CD4-positive, alpha-beta T cell (primary cell): ENCODE measurements at places on chromosomes 5 and 9.

GRCh38 chr5:75018805-75019587, 33.4 kb downstream of the GCNT4 start:
- DNase-seq, result no peak

DNA sequence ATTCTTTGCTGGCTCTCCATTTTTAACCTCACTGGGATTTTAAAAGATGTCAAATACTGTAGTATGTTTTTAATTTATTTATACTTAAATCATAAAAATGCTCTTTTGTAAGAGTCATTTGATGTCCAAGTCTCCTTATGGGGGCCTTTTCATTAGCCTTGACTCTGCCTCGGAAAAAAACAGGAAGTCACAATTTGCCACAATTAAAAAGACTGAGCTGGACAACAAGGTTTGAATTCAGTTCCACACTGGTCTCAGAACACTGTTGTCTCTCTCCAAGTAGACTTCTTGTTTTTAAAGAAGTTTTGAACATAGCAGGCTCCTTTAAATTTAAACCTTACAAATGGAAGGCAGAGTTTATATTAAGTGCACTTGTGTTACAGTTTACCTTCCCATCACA, 444.2 kb downstream of the ACTL7B start:
- DNase-seq, result no peak

DNA sequence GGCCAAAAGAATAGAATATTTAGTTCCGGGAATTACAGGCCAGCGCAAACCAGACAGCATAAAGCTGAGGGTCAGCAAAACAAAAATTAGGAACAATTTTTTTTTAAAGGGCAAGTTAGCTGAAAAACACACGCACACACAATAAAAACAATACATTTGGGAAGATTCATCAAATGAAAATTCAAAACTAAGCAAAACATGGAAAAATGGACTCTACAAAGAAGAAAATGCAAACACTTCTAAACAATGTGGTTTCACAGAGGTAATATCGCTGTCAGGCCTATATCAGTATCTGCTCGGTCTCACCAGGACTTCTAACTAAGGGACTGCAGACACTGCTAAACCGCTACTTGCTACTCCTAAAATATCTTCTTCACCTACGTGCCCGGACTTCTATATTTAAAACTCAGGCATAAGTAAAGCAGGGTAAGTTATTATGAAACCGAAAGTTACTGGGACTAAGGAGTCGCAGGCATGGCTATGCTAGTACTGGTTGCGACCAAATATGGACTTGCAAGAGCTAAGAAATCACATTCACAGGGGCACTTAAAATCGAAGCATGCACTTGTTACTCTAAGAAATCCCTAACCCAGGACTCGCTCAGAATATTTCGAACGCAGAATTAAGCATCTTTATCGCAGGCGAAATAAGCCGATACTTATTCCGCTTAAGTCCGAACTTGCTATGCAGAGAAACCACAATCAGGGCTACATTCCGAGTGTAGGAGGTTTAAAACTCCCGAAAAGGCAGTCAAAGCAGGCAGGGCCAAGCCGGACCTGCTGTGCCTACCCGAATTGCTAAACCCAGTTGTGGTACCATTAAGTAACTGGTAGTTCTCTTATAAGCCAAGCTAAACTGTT, 2.3 kb downstream of the ANXA2R start:
- DNase-seq, result peak; percentile 16

DNA sequence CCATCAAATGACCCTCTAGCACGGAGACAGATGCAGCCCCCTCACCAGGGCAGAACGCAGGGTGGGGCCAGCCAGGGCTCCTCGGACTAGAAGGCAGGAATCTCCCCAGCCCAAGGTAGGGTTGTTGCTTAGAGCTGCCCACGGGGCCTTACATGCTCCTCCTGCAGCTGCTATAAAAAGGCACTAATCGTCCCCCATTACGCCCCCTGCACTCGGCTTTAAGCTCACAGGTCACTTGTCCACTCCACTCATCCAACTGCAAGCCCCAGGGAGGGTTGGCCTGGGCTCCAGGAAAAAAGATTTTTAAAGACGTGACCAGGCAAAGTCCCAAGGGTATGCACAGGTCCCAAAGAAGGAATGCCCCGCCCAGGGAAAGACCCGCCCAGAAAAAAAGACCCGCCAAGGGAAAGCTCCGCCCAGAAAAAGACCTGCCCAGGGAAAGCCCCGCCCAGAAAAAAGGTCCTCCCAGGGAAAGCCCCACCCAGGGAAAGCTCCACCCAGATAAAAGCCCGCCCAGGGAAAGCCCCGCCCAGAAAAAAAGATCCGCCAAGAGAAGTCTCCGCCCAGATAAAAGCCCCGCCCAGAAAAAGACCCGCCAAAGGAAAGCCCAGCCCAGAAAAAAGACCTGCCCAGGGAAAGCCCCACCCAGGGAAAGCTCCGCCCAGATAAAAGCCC, 11.1 kb downstream of the GRIN1 start:
- DNase-seq, result no peak

GRCh38 chr5:143573568-143574170, 170.2 kb upstream of the NR3C1 start:
- no peak for DNase-seq

DNA sequence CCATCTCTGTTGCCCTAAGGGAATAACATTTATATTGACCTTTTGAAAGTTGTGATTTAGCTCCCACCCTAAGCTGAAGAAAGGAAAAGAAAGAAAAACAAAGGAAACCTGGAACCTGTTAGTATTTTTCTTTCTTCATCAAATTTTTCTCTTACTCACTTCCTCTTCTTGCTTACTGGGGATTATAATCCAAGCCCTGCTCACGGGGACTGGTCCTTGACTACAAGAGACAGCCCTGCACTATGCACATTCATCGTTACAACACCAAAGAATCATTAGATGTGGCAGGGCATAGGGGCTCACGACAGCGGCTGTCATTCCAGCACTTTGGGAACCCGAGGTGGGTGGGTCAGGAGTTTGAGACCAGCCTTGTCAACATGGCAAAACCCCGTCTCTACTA, 37.8 kb upstream of the LPAR1 start:
- no peak for DNase-seq

DNA sequence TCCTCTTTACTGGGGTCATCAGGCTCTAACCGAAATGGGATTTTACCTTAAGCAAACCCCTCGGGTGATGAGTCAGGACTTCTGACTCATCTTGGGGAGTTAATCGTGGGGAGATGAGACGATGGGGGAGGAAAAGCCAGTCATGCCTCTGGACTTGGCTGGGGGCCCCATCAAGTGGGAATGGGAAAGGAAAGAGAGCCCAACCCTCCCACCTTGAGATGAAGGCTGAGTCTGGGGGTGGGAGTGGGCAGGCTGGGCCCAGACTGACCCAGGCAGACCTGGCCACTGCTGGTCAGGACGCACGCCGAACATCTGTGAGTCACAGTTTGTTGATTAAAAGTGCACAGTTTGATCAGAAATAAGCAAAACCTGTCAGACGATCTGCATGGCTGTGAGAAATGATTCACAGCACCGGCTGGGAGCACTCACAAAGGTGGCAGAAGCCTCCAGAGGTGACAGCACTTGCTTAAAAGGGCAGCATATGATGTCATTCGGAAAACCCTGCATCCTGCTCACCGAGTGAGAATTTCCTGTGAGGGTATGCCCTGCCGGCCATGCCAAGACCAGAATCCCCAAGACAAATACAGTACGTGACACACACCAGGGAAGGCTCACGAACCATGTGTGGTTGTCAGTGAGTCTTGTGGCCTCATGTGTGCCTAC, 50.0 kb upstream of the SLC25A51 start:
- no peak for DNase-seq

DNA sequence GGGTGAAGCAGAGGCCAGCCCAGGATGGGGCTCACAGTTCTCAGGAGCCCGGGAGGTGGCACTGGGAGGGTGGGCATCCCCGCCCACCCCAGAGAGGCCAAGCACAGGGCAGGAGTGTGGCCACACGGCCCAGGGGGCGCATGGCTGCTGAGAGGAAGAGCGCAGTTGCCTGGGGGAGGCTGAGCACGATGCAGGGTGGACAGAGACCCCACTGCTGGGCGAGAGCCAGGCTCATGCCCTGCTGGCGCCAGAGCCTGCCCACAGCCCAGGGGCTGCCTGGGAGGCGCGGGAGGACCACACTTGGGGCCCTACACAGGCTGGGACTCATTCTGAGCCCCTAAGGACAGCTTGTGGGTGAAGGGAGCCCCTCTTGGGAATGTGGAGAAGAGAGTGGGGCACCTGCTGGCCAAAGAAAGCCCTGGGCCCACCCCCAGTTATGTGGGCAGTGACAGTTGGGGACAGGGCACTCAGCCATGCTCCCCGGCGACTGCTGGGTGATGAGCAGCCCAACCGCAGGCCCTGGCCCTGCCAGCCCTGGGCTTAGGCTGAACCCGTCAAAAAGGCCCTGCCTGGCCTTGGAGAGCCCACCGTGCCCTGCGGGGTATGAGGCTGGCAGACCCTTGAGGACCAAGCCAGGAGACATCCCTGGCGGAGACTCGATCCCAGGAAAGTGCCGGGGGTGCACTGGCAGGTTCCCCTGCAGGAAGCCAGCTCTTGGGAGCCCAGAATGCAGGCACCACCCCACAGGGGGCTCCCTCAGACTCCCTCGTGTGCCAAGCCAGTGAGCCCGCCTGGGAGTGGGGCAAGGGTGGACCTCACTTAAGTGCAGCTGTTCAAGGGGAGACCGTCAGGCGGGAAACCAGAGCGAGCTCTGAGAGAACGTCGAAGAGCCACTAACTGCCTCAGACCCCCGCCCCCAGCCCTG, 21.6 kb upstream of the CAMSAP1 start:
- no peak for DNase-seq

DNA sequence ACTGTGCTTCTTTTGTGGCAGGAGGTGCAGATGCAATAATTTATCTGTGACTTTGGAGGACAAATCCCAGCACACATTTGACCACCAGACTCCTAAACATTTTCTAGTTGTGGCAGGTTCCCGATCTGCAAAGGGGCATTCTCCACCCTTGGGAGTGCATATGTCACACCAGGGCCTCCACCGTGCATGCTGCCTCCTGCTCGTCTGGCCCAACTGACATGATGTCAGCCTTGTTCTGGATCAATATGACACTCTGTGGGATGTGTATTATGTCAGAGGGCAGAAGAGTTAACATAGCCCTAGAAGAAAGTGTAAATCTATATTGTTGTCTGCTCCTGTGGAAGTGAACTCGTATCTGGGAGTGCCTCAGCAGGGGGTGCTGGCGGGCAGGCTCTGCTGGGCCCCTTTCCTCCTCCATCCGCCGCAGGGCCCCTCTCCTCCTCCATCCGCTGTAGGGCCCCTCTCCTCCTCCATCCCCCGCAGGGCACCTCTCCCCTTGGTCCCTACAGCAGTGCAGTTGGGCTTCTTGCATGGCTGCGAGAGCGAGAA, 97.7 kb upstream of the PPP1R26 start:
- DNase-seq, result no peak

DNA sequence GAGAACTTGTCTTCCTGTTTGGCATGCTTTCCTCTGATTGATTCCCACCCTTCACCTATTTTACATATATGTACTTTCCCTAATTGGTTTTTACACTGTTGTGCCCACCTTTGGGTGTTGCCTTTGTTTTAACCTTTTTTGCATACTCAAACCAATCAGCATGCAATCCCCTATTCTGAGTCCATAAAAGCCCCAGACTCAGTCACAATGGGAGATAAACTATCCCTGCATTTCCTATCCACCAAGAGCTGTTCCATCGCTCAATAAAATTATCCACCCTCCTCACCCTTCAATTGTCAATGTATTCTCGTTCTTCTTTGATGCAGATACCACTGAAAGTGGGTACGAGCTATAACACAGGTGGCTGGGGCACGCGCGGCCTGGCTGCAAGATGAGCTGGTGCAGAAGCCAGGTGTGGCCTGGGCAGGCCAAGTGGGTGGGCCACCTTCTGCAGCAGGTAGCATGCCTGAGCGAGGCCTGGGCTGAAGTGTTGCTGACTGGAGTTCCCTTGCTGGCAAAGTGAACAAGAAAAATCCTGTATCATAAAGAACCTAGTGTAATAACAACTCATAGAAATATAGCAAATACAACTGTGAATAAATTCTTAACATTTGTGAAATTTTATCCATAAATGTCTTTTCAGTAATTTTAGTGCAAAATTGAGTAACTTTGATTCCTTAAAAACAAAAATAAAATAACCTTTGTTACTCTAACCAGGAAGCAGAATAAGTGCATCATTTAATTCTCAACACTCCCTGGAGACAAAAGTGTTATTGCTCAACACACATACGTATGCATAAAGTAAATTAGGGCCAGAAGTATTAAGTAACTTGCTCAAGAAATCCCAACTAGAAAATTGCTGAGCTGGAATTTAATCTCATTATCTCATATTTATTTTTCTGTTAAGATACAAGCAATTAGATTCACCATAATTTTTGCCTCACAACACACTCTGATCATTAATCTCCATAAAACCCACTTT, 685.3 kb upstream of the EDIL3 start:
- DNase-seq, result no peak

DNA sequence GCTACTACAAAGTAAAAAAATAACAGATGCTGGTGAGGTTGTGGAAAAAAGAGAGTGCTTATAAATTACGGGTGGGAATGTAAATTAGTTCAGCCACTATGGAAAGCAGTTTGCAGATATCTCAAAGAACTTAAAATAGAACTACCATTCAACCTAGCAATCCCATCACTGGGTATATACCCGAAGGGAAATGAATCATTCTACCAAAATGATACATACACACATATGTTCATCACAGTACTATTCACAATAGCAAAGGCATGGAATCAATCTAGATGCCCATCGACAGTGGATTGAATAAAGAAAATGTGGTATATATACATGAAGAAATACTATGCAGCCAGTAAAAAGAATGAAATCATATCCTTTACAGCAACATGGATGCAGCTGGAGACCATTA, 6.3 kb upstream of the TEX10 start:
- no peak for DNase-seq

- DNase-seq, result no peak
These were observed 19.3 kb upstream of the ISCA1 start for GRCh38 chr9:86301686-86302085.

DNA sequence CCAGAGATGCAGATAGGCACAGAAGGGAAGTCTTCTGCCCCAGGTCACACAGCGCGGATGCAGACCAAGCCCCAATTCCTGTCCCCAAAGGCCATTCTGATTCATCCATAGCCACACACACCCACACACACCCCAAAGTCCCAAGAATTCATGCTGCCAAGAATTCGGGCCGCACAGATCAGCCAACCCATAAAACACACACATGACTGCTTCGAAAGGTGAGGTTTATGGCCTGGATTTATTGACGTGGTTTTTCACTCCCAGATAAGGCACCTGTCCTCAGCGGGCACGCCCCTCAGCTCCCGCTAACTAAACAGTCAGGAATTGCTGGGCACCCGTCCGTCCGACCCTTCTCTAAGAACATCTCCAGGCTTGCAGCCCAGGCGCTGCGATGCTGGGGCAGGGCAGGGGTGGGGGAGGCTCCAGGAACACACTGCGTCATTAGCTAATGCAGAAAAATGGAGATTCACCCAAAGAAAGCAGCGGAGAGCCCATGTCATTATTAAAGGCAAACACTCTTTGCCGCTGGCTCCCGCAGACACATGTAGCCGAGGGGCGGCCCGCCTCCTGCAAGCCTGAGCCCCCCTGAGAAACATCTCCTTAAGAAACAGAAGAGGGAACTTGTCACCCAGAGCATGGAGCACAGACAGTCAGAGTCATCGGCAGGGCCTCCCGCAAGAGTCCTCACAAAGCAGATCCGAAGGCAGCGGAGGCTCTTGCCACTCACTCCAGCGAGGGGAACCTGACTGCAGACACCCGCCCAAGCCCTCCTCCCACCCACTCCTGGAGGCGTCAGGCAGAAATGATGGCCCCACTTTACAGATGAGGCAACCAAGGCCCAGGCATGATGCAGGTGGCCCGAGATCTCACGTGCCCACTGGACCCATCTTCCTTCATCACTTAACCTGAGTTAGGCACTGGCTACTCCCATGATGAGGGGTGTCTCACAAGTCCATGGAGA, 19.9 kb downstream of the VAV2 start:
- DNase-seq, result no peak
